Left cardiac atrium (tissue), 4 donors: ENCODE measurements at places on chromosomes 4 and X. TPM values are rescaled to one million over a fixed set of nuclear protein-coding genes. Genes with fewer than 3 reads are reported as not detected.

DCAF8L2 gene
- not detected for total RNA-seq

TMEM154 gene
- total RNA-seq = 4.4 TPM

REELD1 gene
- not detected for total RNA-seq

ETNPPL gene
- 12.6 TPM for total RNA-seq

PDCL2 gene
- not detected for total RNA-seq

ESX1 gene
- total RNA-seq = not detected

F8A2 gene
- total RNA-seq = not detected

RASGEF1B gene
- 7.8 TPM for total RNA-seq

ADAD1 gene
- total RNA-seq = not detected

CTAG2 gene
- total RNA-seq = not detected

ETDC gene
- not detected for total RNA-seq

MAGEE1 gene
- total RNA-seq = 3.7 TPM

AFF2 gene
- total RNA-seq = 0.81 TPM

MBNL3 gene
- 112 TPM for total RNA-seq

KLKB1 gene
- total RNA-seq = 0.85 TPM

TMEM271 gene
- total RNA-seq = not detected

FAM47E gene
- 2.9 TPM for total RNA-seq

TMEM31 gene
- not detected for total RNA-seq

FAM9C gene
- total RNA-seq = not detected

KLHL13 gene
- total RNA-seq = 6.8 TPM

TMEM156 gene
- total RNA-seq = 0.47 TPM

ADH1C gene
- 9.9 TPM for total RNA-seq

NSG1 gene
- total RNA-seq = 16.8 TPM

SHROOM2 gene
- 1.1 TPM for total RNA-seq

FRG2 gene
- total RNA-seq = not detected

EREG gene
- 2.9 TPM for total RNA-seq

SPIN4 gene
- 1.6 TPM for total RNA-seq

OPN1MW gene
- not detected for total RNA-seq

ODAPH gene
- total RNA-seq = not detected

VSIG4 gene
- 182 TPM for total RNA-seq

ATP1B4 gene
- total RNA-seq = not detected
